Stimulated activated CD8-positive, alpha-beta memory T cell treated with anti-CD3 and anti-CD28 coated beads, Interleukin-7, amount 100 ng/mL, for 1 hour (primary cell): ENCODE measurements at places on chromosomes 2 and 18.

GRCh38 chr2:86455181-86455580, 14.0 kb downstream of the KDM3A start:
- no peak for DNase-seq

- DNase-seq, result no peak
These were observed 144.9 kb upstream of the SIX2 start for GRCh38 chr2:45154144-45154543.

- DNase-seq, result no peak
These were observed 190.1 kb upstream of the SLC35G4 start for GRCh38 chr18:11419338-11419737.

DNA sequence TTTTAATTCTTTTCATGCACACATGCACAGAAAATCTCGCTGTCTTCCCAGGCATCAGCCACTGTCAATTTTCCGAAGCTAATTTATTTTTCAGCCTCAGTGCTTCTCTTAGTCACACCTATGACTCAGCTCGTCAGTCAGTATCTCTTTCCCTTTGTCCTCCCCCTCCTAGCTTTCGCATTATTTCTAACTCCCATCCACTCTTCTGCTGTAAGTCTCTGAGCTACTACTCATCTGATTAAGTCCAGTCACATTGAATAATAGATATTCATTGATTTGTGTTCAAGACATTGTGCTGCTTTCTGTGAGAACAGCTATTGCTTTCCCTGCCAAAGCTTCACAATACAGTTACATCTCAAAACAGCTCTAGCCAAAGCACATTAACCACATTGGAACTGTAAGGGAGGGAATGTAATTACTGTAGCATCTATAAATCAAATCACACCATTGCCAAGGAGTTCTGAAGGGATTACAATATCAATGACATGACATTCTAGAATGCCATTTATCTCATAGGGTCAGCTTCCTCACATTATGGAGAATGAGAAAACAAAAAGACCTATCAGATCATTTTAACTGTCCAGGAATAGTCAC, 89.4 kb downstream of the SCN3A start:
- DNase-seq, result no peak

GRCh38 chr2:220275454-220275853, 648.0 kb downstream of the SLC4A3 start:
- no peak for DNase-seq

- DNase-seq, result no peak
These were observed 572.0 kb upstream of the LINC00305 start for GRCh38 chr18:64720781-64721464.

DNA sequence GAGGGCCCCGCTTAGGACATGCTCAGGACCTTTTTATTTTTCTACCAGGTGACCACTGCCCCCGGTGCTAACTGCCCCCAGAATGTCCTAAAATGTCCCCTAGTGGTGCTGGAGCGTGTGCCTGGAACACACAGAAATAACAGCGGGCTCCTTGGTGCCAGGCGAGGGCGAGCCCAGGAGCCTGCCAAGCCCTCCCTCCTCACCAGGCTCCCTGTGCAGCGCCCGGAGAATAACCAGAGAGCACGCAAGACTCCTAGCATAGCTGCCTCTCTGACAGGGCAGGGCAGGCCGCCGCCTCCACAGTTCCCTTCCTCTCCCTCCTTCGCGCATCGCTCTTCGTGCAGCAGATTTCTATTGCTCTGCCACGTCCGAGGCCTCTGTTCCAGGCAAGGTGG, 84.3 kb upstream of the ZNF516 start:
- DNase-seq, result no peak

DNA sequence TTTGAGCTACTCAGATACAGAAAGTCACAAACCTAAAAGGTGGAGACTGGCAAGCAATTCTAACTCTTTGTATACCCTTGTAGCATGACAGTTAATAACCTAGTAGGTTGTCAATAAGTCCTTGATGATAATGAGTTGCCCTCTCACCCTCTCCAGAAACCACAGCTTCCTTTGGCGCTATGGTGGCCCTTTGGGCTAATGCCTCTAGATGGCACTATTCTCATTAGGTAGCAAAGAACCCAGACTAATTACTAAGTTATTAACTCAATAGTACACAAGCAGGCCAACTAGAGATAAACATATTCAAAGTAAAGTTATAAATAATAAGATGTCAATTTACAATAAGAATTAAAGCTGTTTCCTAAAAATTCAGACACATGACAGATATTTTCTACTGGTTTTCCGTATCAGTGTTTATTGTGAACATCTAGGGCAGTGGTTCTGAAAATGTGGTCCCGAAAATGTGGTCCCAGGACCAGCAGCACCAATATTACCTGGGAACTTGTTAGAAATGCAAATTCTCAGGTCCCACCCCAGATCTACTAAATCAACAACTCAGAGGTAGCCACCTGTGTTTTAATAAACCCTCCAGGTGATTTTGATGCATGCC, 41.1 kb downstream of the LDAH start:
- DNase-seq, result no peak

GRCh38 chr2:190532581-190532980, 1.9 kb downstream of the NEMP2 start:
- no peak for DNase-seq

GRCh38 chr18:39751161-39751560, 2185.6 kb upstream of the CELF4 start:
- DNase-seq, result no peak

DNA sequence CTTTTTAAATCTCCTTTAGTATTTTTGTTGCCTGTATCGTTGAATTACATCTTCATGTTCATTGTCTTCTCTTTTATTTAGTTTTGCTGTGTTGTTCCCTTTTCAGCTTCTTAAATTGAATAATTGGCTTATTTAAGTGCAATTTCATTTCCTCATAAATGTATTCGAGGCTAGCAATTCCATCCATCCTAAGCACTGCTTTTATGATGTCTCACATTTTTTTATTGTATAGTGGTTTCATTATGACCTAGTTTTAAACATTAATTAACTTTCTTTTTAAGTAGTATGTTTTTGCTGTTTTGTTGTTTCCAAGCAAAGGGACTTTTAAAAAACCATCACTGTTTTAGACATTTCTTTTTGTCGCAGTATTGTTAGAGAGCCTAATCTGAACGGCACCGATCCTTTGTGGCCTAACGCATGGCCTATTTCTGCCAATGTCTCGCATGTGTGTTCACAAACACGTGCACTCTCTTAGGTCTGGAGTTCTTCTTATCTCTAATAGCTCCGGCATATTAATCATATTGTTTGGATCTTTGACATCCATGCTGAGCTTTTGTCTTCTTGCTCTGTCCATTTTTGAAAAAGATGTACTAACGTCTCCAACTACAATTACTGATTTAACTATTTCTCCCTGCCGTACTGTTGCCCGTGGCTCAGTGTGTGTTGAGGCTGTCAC, 59.6 kb upstream of the ZNF516 start:
- no peak for DNase-seq

DNA sequence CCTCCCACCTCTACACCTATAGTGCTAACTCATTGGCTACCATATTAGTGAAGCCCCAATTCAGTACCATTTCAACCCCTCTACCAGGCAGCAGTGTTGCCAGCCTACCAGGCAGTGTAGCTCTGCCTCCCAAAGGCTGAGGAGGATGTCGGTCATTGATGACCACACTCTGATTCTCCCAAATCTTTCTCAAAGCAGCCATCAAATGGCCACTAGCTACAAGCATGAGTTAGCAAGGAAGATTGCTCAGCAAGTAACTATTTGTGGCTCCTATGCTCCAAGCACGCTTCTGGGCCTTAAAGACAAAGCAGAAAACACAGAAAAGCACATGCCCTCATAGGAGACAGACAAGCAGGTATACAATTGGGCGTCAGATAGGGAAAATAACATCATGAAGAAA, 42.7 kb upstream of the AFF3 start:
- DNase-seq, result no peak

DNA sequence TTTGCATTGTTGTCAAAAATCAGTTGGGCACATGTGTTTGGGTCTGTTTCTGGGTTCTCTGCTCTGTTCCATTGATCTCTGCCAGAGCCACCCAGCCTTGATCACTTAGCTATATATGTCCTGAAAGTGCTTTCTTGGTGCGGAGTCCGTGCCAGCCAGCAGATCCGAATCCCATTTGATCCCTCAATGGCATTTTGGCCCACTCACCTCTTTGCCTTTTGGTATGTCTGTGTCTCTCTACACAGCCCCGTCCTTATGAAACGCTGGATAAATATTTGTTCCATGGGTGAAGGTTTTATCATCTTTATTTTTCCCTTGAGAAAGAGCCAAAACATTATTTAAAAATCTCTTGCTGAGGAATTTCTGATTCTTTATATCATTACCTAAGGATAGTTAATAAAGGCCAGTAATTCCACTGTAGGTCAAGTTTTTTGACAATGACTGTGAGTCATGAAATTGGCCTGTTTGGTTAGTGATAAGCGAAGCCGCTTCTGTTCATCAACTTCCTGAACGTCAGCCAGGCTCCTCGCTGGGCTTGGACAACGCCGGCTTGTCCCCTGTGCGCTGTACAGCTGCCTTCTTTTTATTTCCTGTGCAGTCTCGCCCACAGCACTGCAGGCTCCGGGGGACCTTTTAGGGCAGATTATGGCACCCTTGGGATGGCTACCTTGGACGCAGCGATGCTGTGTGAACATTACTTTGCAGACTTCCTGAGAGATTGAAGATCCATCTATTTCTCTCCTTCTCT, 24.9 kb downstream of the MTCL1 start:
- no peak for DNase-seq

DNA sequence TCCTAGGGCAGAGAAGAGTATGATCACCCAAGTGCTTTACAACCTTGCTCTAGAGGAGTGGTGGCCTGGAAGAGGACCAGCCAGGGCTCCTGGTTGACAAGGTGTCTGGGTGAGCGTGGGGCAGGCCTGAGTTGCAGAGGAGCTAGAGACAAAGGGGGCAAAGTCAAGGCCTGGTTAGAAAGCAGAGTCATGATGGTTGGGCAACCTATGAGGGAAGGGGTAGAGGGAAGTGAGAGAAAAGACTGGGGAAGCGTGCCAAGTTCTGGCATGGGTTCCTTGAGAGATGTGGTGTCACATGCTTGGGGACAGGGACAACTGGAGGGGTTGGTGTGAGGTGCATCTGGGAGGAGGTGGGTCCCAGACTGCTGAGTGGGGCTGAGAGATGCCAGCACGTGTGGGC, 13.5 kb downstream of the ZFP36L2 start:
- DNase-seq, result no peak

GRCh38 chr2:19866771-19867170, 35.0 kb downstream of the TTC32 start:
- no peak for DNase-seq

DNA sequence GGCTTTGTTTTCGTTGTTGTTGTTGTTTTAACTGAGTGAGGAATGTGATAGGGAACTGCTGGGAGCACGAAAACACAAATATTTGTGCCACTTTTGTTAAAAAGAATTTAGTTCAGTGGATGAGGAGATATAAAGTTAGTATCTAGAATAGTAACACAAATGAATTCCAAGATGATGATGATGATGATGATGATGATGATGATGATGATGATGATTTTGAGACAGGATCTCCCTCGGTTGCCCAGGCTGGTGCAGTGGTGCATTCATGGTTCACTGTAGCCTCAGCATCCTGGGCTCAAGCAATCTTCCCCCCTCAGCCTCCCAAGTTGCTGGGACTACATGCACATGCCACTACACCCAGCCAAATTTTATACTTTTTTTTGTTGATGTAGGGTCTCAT, 223.7 kb downstream of the DSEL start:
- no peak for DNase-seq

DNA sequence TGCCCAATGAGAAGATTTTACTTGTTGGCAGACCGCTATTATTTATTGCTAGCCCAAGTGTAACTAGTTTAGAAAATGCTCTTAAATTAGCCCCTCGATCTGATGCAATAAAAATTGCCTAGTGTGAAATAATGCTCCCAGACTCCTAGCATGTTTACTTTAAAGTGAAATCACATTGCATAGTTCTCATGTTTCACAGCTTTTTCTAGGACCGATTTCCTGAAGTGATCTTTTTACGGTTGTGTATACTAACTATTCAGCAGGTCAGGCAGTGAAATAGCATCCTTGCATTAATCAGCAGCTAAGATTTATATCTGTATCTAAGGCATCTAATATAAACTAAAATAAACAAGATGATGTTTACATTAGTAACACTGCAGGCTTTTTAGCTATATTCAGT, 52.4 kb downstream of the PMS1 start:
- no peak for DNase-seq

GRCh38 chr2:95106081-95106480, 15.5 kb downstream of the MRPS5 start:
- DNase-seq, result no peak
